ENCODE measurements at places on chromosomes 3 and 15. TPM values are rescaled to one million over a fixed set of nuclear protein-coding genes. Genes with fewer than 3 reads are reported as not detected.

GRCh38 chr3:51673802-51674654, 3.0 kb downstream of the TEX264 start:
- DNase-seq, result no peak

DNA sequence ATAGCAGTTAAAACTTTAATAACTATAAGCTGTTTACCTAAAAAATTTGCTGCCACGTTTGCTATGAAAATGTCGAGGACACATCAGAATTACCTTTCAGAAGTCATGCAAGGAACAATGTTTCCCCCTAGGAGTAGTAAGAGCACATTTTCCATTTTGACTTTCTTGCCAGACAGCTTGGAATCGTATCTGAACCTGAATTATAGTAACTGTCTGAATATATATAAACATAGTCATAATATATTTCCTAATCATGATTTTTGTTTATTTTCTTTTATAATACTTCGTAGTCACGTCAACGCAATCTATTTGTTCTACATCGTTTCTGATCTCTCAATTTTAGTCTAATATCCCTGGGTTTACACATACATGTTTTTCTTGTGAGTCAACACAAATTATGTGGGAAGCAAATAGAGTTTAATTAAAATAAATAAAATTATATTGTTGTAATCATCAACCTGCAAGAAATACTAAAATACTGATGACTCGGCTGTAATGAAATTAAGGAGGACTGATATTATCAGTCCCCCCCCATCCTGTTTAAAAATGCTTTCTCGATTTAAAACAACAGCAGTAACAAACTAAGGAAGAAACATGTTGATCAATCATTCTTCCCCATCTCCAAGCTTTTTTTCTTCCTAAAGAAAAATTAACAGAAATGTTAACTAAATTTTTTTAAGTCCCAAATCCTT, 78.4 kb downstream of the MME start:
- no peak for DNase-seq

DNA sequence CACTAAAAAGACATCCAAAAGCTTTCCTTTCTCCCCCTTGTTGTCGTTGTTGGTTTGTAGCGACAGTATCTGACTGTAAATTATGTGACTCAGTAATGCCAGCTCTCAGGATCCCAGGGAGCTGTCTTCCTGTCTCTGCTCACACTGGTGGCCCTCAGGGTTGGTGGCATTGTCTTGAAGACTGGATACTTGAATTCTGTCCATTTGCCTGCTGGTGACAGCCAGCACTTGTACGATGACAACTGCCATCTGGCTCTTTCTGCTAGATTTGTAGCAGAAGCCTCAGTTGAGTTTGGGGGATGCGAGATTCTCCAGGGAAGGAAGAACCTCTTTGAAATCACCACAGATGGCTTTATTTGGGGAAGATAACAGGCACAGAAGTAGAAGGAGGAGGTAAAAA, 120.8 kb downstream of the ARPP21 start:
- DNase-seq, result no peak

ZNF80 gene
- not detected for total RNA-seq

DNA sequence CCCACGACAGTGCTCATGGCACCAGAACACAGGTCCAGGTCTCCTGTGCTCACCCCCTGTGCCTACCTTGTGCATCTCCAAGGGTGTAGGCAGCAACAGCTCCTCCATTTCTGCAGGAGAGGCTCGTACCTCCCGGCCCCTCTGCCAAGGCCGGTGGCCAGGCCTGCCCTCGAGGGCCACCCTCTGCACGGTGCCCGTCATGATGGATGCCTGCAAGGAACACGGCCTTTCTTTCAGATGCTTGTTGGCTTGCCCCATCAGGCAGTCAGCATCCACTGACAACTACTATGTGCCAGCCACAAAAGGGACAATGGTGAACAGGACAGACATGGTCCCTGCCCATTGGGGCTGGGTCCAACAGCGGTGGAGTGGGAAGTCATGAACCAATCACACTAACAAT, 43.8 kb downstream of the GRIP2 start:
- no peak for DNase-seq

DNA sequence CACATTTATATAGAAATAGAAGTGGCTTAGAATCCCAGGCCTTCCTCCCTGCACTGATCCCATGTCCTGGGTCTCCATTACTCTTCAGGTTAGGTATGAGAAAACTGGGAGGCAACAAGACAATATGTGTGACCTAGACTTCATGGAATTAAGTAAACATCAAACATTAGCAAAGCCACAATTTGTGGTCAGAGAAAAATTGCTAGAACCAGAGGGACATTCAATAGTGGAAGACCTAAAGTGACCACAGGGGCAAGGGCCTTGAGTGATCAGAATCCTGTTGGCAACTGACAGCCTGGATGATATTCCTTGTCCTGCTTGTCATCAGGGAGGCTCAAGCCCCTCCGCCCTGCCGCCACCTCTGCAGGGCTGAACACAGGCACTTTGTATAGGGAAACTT, 322.8 kb upstream of the CTNNB1 start:
- DNase-seq, result no peak

- no peak for DNase-seq
Measured at GRCh38 chr3:151259664-151260063, 18.7 kb downstream of the P2RY14 start.

GRCh38 chr3:63662500-63662899, 10.0 kb downstream of the SNTN start:
- DNase-seq, result no peak

GRCh38 chr15:36185438-36185837, 394.0 kb upstream of the CDIN1 start:
- DNase-seq, result no peak

- no peak for DNase-seq
Measured at GRCh38 chr15:42456531-42456930, 34.4 kb downstream of the ZNF106 start.

SMCO1 gene
- total RNA-seq, result 110 TPM

DNA sequence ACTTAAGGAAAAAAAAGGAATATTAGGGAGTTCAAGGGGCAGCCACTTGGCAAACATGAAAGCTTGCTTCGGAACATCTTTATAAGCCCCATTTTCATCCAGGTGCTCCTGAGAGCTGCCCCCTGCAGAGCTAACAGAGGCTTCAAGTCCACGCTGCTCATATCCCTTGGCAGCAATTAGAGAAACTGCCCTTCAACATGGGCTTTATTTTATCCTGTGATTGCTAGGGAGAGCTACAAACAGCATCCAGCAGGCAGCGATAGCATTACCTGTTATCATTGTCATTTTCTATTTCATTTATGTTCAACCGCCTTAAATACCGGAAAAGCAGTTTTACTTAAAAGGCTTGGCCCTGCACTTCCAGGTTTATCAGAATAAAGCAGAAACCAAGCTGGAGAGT, 68.4 kb upstream of the MCTP2 start:
- DNase-seq, result no peak

LPP gene
- total RNA-seq, result 109 TPM

GRCh38 chr15:92091155-92091734, 237.7 kb downstream of the SLCO3A1 start:
- peak; percentile 70 for DNase-seq

DNA sequence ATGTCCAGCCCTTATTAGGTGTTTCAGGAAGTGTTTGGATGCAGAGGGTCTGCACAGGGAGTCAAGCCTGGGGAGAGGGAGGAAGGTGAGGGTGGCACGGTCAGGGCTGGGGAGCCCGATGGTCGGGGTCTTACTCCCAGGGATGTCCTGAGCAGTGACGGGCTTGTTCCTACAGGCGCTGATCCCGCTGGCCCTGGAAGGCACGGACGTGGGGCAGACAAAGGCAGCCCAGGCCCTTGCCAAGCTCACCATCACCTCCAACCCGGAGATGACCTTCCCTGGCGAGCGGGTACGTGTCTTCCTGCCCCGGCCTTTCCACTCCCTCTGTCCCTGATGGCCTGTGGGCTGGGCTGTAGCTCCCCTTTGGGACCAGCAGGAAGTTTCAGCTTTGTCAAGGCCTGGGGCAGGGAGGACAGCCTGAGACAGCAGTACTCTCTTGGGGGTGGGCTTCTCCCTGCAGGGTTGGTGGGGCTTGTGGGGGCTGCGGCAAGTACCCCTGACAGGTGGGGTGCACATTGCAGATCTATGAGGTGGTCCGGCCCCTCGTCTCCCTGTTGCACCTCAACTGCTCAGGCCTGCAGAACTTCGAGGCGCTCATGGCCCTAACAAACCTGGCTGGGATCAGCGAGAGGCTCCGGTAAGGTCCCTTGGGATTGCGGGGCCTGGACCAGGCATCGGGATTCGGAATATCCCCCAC, 4.6 kb upstream of the RCCD1 start:
- DNase-seq, result no peak

GRCh38 chr3:176147251-176147650, 1050.0 kb downstream of the TBL1XR1 start:
- DNase-seq, result no peak

- no peak for DNase-seq
Measured at GRCh38 chr3:67389176-67389575, 265.2 kb downstream of the SUCLG2 start.

DNA sequence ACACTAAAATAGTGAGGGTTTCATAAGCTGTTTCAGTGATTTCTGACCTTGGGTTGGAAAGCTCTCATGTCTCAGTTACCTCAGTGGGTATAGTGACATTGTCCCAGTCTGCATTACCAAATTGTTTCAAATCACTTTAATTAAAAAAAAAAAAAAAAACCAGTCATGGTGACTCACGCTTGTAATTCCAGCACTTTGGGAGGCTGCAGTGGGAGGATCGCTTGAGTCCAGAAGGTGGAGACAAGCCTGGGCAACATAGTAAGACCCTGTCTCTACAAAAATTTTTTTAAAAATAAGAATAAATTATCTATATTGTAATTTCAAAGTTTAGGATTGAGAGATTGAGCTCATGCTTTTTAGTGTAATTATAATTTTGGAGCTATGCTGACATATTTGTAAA, 78.0 kb downstream of the MBNL1 start:
- no peak for DNase-seq

- DNase-seq, result no peak
Measured at GRCh38 chr15:83833569-83833968, 179.6 kb downstream of the ADAMTSL3 start.

ACKR2 gene
- 0.92 TPM for total RNA-seq

DNA sequence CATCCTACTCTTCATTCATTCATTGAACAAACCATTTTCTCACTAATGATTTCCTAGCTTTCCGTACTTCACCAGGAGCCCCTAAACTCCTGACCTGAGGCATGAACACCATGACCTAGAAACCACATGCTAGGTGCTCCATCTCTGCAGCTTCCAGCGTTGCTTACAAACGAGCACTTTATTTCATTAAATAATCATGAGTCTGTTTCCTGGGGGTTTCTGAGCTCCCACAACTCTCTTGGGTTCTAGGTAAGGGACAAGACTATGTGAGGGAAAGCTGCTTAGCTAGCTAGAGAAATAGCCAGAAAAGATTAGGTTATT, 1.3 kb downstream of the MAP2K1 start:
- no peak for DNase-seq

Data from left ventricle myocardium superior (tissue), 1 donor.